ENCODE measurements at places on chromosomes 6 and 20.

- no peak for DNase-seq
Observed at GRCh38 chr6:71349976-71350615, 61.5 kb downstream of the OGFRL1 start.

GRCh38 chr20:39021748-39022147 lies 59.6 kb downstream of the DHX35 start:
- DNase-seq, result no peak

GRCh38 chr6:78947529-78947928 lies 80.2 kb downstream of the IRAK1BP1 start:
- no peak for DNase-seq

DNA sequence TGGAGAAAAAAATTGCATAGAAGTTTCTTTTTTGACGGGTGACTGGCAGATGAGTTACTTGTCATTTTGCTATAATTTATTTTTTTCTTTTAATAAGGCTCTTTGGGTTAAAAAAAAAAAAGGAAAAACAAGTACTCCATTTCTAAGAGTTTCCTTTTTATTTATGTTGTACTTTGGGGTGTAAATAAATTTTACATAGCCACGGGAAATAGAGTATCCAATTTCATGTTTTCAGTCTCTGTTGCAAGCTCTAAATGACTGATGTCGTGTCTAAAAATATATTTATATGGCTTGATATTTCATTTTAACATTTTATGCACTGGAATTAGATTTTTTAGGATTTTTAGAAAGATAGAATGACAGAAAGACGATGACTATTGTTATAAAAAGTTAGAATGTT lies 3.4 kb downstream of the EYA4 start:
- no peak for DNase-seq

GRCh38 chr6:56906752-56907151 lies 48.2 kb upstream of the BEND6 start:
- no peak for DNase-seq

GRCh38 chr6:16749516-16750485 lies 11.5 kb downstream of the ATXN1 start:
- DNase-seq, result no peak

DNA sequence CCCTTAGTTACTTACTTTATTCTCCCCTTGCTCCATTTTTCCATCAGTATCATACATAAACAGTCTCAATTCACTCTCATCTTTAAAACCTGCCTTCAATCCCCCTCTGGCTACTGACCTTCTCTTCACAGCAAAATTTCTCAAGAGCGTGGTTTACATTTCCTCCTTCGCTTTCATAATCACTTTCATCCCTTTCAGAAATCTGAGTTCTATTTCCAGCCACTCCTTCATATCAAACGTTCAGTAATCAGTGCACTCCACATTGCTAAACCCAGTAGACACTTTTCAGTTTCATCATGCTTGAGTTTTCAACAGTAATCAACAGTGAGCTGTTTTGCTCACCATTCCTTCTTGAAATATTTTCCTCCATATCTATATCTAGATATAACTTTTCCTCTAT lies 176.7 kb upstream of the HSF2 start:
- no peak for DNase-seq

GRCh38 chr6:5084360-5084780 lies 771 bp upstream of the PPP1R3G start:
- DNase-seq, result no peak

- DNase-seq, result no peak
Observed at GRCh38 chr20:57797401-57797800, 87.6 kb upstream of the PMEPA1 start.

DNA sequence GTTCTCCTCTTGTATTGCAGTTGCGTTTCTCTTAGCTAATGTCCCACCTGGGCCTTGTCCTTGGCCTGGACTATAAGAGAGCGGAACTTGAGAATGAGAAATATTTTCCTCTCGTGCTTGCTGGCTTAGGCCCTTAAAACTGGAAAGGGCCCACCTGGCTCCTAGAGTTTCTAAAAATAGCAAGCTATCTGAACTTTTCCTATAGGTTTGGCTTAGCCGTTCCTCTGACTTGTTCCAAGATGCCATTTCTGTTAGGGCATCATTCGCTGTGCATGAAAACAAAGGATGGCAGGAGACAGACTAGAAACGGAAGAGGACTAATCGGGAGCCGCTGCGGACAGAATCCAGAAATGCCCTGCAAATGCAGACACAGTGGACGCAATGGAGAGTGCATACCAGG lies 4.5 kb downstream of the RIPOR3 start:
- DNase-seq, result no peak

DNA sequence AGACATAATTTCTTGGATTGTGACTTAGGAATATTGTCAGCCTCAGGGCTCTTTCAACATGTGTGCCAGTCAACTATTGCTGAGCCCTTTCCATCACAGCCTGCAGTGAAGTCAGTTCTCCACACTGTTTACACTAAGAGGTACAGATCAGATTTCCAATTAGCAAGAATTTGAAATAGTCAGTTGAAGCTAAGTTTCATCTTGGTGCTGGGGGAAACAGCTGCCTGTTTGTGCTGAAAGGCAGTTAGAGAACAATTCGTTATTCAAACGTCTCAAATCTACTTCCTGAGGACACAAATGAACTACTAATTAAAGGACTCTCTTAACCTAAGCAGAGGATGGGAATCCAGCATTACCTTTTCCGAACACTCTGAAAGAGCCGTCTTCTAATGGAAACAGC lies 25.9 kb downstream of the ADGRF1 start:
- no peak for DNase-seq

- no peak for DNase-seq
Observed at GRCh38 chr6:127192911-127193541, 73.6 kb upstream of the RNF146 start.

DNA sequence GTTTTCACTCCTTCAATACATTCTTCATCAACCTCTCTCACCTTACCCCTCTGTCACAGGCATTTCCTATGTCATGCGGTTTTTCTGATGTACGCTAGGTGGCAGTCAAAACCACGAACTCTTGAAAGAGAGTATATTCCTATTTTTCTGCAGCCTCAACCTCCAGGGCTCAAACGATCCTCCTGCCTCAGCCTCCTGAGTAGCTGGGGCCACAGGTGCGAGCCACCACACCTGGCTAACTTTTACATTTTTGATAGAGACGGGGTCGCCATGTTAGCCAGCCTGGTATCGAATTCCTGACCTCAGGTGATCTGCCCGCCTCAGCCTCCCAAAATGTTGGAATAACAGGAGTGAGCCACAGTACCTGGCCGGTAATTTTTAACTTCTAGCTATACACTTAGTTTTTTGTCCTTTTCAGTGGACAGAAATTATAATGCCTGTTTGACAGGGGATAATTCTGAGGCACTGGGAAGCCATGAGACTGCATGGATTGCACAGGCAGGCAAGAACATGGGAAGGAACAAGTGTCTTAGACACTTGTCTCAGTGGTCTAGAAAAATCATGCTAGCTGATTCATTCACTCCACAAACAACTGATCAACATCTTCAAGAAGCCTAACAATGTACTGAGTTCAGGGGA lies 22.5 kb upstream of the HFE start:
- no peak for DNase-seq

DNA sequence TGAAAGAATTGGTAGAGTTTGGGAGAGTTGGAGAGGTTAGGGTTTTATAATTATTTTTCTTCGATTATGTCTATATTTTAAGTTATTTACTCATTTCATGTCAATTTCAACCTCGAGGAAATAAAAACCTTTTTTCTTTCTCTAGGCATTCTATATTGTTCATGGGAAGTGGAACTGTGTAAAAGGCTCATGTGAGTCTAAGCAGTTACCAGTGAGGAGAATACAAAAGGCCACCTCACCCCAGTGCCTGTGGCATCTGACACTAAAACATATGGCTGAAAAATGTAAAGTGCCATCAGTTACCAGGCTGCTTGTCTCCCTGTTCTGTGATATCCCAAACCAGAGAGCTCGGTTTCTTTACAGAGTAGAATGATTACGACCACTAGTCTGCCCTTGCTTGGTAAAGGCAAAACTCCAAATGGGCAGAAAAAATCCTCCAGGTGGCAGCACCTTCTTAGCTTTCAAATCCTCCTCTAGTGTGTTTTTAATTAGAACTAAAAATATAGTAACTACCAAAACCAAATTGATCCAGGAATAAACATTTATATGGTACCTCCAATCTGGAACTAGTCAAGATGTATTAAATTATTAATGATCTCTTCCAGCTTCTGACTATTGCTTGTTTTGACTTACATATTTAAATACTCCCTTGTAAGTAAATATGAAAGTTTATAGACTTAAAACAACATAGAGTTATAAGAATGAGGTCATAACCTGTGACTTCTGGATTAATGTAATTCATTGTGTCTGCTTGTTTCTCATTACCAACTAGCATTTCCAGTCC lies 122.6 kb upstream of the MCHR2 start:
- peak; percentile 69 for DNase-seq

- no peak for DNase-seq
Observed at GRCh38 chr6:95519228-95520037, 57.9 kb upstream of the MANEA start.

DNA sequence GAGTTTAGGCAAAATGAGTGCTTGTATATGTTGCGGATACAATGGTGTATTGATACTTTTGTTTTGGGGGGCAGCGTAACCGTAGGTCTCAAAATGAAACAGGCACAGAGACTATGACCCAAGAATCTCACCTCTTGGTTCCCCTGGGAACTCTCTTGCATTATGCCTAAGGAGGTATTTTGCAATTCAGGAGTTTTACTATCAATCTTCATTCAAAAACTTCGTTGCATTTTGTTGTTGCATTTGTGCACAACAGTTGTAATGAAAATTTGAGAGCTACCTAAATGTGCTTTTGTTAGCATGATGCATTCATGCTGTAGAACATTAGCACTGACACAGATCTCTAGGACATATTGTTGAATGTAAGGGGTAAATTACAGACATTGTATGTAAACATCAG lies 18.2 kb downstream of the VTA1 start:
- DNase-seq, result no peak

DNA sequence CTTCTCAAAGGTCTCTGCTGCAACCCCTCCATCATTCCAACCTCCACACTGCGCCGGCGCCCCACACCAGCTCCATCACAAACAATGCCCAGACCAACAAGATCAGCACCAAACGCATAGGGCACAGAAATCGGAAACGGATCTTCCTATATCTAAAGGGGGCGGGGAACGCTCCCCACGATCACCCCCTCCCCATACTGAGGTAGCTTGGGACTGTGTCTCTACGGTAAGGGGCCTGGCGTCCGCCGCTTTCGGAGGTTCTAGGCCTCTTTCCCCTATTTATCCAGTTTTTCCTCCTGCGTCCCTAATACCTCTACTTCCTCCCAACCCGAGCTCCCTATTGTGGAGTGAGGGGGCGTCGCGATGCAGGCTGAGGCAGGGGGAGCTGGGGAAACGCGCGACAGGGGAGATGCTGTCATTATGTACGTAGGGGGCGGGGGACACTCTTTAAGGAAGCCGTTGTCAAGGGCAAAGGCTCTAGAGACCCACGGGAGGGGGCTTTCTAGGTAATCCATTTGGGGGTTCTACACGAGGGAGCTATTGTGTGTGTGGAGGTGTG lies 909 bp downstream of the DNAAF9 start:
- no peak for DNase-seq

- DNase-seq, result peak; percentile 80
Observed at GRCh38 chr6:11586536-11586935, 49.0 kb downstream of the TMEM170B start.

DNA sequence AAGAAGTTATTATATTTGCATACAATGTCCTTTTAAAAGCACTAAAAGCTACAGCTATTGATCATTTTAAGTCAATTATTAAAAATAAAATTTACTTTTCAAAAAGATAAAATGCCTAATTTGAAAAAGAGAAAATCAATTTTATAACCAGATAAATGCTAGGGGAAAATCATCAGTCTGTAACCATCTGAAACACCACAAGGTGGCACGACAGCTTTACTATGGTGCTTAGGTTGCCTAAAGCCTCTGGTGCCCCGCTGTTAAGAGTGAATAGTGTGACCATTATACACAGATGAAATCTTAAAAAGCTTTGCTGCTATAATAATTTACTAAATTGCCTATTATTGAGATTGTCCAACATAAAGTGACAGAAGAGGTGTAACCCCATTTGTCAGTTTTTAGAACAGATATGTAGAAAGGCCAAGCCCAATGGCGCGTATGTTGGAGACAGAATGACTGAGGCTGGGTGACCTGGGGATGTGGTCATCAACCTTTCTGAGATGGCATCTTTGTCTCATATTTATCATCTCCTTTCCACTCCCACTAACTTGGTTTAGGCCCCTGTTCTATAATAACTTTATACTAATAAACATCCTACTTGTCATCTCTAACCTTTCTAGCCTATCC lies 100.8 kb downstream of the MOXD1 start:
- DNase-seq, result peak; percentile 32

GRCh38 chr20:14266246-14266645 lies 71.2 kb downstream of the FLRT3 start:
- no peak for DNase-seq

DNA sequence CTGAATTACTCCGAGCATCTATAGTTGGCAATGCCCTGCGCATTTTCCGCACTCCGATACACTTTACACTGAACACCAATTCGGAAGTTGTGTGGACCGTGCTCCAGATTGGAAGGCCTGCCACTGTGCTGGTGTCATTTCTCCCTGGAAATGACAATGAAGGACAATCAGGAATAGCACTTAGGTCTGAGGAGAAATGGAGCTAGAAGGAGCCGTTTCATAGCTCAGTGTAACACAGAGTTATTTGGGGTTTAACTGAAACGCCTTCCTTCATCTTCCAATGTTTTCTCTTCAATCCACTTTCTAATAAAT lies 501 bp upstream of the PLA2G7 start:
- DNase-seq, result no peak

- DNase-seq, result peak; percentile 26
Observed at GRCh38 chr20:44089987-44090674, 96.9 kb downstream of the JPH2 start.

DNA sequence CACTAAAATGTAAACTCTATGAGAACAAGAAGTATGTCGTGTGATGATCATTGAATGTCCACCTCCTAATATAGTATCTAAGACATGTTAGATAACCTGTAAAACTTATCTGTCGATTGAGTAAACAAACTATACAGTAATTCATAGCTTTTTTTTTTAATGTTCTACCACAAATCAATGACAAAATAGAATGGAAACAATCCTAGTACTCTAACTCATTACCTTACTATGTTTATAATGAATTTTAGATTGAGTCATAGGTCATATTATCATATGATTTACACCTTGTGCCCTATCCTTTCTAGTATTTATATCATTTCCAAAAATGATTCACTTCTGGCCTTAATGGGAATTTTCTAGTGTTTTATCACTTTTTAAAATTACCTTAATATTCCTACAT lies 6.1 kb downstream of the VTA1 start:
- no peak for DNase-seq

GRCh38 chr6:110404607-110405006 lies 10.8 kb downstream of the DDO start:
- no peak for DNase-seq

- no peak for DNase-seq
Observed at GRCh38 chr20:48451401-48451800, 376.4 kb downstream of the PREX1 start.

GRCh38 chr6:163318071-163318786 lies 96.3 kb upstream of the QKI start:
- DNase-seq, result no peak

- no peak for DNase-seq
Observed at GRCh38 chr6:56875961-56876360, 78.9 kb upstream of the BEND6 start.

GRCh38 chr20:4912380-4913142 lies 88.7 kb downstream of the SLC23A2 start:
- DNase-seq, result no peak
